ENCODE measurements at places on chromosomes 11 and 22.

GRCh38 chr11:5929571-5930368, 12.3 kb upstream of the OR56A3 start:
- no peak for DNase-seq

DNA sequence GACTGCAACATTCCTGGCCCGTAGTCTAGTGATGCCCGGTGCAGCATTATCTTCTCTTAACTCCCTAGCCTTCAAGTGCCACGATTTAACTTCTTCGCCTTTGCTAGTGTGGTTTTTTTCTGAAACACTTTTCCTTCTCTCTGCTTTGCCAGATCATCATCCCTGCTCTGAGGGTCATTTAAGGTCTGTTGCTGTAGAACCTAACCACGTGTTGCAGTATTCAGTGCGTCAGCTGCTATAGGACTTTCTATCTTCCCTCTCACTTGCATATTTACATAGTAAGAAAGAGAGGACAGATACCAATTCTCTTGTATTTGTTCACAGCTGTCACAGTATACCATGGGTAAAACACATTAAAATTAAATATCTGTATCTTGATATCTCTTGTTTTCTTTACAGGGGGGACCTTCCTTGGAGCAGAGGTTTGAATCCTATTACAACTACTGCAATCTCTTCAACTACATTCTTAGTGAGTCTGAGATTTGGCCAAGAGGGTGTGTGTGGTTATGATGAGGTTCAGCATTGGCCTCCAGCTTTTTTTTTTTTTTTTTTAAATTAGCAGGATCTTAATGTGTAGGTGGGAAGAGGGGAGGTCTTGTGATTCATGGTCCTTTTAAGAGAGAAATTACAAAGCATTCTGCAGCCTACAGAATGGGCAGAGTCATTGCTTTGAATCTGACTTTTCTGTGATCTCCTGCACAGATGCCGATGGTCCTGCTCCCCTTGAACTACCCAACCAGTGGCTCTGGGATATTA, 13.5 kb downstream of the EIF3L start:
- DNase-seq: no peak

DNA sequence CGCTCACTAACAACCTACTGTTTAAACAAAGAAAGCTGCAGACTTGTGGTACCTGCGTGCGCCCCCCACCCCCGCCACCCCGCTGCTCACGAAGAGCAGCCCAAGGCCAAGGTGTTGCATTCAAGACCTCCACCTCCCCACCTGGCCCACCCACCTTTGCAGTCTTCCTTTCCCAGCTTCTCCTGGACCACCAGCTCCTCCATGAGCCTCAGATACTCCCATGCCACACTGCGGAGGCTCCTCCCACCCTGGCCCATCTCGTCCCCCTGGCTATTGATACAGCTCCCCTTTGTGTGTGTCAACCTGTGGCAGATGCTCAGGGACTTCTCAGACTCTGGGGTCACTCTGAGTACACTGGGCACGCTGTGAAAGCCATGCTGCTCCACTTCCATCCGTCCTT, 3.9 kb downstream of the CDPF1 start:
- no peak for DNase-seq

DNA sequence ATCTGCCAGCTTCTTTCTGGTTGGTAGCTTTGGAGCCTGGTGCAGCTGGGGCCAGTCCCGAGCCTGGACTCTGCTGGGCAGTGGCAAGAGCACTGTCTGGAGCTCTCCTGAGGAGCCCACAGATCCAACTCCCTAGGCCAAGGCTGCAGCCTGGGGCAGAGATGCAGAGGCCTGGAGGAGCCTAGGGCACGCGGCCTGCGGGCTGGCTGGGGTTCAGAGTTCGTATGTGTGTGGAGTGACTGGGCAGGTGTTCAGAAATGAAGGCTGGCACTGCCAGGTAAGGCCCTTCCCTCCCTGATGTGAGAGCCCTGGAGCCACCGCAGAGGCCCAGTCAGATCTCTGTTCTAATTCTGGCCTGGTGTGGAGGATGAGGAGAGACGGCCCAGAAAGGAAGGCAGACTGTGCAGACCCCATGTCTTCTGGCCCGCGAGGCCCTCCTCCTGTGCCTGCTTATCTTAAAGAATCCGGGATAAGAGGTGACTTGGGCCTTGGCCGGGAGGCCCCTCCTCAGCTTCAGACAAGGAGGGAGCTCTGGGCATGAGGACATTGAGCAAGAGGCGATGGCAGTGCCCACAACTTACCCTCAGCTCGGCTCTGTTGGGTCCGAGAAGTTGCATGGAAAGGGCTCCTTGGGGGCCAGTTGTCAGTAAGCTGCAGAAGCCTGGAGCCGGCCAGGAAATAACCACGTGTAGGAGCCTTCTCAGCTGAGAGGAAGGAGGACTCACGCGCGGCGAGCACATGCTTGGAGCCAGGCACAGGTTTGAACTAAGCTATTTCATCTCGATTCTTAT, 62.2 kb upstream of the B3GAT1 start:
- DNase-seq: no peak

GRCh38 chr11:127632976-127633680, 632.6 kb upstream of the KIRREL3 start:
- no peak for DNase-seq

DNA sequence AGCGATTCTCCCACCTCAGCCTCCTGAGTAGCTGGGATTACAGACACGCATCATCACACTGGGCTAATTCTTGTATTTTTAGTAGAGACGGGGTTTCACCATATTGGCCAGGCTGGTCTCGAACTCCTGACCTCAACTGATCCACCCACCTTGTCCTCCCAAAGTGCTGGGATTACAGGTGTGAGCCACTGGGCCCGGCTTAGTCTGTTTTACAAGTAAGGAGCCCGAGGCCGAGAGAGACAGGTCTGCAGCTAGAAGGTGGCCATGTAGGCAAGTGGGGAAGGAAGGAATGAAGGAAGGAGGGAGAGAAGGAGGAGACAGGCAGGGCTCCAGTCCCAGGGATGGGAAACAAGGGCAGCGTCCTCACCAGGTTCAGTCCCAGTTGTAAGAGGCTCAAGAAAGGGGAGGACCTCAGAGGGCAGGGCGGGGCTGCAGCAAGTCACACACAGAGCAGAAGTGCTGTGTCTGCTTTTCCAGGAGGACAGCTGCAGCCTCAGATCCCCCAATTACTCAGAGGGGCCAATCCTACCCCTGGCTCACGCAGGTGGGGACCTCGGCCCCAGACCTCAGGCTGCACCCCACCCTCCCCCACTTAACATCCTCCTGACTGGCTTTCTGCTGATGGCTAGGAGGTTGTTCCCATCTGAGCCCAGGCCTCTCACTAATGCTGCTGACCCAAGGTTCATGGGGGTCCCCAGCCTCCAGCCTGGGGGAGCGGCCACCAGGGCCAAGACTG, 53.8 kb upstream of the PRR5 start:
- no peak for DNase-seq

DNA sequence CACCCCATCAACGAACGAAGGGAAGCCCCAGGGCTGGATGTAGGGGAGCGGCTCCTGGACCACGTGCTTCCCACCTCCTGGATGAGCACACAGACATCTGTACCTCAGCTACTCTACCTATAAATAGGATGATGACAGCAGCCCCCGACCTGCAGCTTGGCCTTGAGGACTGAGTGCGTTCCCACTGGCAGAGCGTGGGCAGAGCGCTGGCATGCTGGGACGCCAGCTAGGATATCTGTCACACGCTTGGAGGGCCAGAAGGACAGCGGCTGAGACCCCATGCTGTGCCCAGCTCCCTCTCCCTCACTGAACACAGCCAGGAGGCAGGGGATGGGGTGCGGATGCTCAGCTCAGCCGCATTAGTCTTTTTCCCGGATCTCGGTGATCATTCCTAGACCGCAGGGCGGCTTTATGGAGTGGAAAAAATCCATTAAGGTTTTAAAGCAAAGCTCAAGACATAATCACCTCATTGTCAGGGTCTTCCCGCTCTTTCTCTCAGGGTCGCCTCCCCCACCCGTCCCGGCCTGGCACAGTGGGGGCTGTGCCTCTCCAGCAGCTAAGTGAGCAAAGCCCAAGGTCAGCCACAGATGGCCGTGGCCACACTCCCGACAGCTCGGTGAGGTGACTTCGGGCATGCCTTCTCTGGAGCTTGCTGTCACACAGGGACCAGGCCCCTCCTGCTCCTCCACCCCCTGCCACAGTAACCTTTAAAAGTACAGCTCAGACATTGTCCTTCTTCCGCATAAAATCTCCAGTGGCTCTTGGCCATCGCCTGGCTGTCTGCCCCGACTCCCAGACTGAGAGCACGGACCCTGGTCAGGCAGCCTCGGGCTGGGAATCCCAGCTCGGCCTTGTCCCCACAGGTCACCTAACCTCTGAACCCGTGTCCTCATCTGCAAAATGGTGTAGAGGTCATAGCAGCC, 69.6 kb upstream of the SHISAL1 start:
- DNase-seq: no peak

DNA sequence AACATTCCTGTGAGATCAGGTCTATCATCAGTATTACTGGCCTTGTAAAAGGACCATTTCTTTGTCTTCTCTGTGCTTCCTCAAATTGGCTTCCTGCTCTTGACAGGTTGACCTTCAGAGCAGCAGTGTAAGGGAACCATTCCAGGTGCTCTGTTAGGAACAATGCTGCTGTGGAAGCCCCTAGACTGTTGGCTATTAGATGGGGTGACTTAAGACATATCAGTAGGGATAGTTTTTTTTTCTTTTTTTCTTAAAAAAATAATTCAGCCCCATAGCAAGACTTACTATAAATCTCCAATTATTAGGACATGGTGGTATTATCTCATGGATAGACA, 37.6 kb downstream of the COA4 start:
- no peak for DNase-seq

GRCh38 chr11:44623731-44624491, 58.4 kb downstream of the CD82 start:
- DNase-seq: no peak

GRCh38 chr22:38768036-38768435, 12.2 kb upstream of the SUN2 start:
- no peak for DNase-seq

- no peak for DNase-seq
These were observed 15.0 kb upstream of the WT1 start for GRCh38 chr11:32450372-32450771.

GRCh38 chr11:122277493-122277892, 161.5 kb upstream of the BLID start:
- DNase-seq: no peak

DNA sequence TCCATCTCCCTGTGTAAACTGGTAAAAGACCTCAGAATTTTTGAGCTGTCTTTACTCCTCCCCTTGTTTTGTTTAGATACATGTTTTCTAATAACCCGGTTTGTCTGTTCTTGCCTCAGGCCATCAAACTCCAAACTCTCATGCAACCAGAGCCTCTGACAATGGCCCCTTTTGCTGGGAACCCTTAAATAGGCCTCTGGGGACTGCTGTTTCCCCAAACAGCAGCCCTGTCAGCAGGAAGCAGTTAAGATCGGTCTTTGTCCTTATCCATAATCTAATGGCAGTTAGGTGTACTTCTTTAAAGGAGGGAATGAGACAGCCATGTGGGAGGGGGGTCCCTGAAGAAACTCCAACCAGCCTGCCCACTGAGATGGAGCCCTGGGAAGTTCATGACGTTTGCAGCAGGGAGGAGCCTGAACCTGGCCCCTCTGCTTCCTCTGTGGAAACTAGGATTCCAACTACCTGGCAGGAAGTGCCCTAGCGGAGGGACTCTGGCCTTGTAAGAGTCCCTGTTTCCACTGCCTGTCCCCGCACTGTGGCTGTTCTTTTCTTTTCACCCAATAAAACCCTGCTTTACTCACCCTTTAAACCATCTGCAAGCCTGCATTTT, 1354.4 kb downstream of the LRRC4C start:
- DNase-seq: no peak

- no peak for DNase-seq
These were observed 41.4 kb downstream of the MED15 start for GRCh38 chr22:20548806-20549205.

DNA sequence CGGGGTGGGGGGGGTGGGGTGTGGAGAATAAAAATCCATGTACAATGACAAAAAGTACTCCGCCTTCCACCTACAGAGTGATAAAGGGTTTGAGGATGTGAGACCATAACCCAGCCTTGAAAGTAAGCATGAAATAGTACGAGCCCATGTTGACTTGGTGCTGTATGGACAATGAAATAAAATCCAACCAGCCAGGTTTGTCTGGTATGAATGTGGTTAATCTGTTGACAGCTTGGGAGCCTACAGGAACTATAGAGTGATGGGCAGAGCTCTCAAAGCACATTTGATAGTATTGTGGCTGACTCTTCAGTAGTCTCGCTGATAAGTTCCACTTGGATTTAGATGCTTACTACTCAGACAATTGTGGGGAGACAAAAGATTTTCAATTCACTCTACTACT, 48.8 kb upstream of the CD44 start:
- DNase-seq: no peak

DNA sequence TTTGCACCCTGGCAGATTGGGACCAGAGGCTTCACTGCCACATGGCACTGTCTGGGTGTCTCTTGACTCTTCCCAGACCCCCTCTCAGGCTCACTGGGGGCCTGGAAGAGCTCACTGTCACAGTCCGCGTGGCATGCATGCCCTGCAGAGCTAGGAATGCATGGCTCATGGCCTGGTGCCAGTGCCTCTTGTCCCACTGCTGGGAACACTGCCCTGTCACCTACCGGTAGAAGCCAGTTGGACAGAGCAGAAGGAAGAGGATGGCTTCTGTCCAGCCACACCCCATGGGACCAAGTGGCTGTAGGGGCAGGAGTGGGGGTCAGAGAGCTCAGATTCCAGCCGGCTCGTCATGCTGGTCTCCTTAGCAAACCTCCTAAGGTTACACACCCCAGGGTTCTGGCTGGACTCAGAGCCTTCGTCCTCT, 29.7 kb downstream of the MB start:
- no peak for DNase-seq

DNA sequence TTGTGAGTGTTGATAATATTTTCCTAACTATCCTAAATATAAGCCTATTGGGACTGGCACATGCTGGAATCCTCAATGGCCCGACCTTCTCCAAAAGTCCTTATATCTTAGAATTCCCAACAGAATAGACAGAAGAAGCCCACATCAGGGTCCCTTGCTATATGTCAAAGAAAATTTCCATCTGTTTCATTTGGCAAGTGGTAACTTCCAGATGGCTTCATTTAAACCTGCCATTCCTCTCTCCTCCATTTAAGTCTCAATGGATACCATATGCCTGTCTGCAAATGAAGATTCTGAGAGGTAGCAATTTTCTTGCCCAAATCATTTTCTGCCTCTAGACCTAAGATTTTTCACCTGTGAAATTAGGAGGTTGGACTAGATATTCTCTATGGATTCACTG, 73.1 kb upstream of the KCNA4 start:
- DNase-seq: no peak

DNA sequence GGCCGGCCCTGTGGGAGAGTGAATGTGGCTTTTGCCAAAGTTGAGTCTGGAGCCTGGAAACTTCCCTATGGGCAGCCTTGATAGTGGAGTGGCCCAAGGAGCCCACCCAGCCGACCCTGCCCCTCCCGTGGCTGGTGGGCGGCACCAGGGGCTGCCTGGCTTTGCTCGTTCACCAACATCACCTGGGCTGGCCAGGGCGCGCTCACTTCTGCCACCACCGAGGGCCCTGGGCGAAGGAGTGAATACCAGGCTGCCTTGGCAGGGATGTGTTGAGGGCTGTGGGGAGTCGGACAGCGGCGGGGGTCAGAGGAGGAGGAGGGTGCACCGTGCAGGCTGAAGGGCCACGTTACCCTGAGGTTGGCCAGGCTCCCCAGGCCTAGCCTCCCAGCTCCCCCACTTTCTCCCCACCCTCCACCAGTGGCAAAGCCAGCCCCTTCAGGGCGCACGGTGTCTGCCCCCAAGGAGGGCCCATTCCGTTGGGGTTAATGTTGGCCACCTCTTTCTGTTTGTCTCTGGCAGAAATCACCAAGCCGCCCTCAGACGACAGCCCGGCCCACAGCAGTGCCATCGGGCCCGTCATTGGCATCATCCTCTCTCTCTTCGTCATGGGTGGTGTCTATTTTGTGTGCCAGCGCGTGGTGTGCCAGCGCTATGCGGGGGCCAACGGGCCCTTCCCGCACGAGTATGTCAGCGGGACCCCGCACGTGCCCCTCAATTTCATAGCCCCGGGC, 22.5 kb upstream of the PPP6R3 start:
- no peak for DNase-seq

All from stimulated activated CD8-positive, alpha-beta memory T cell treated with anti-CD3 and anti-CD28 coated beads, Interleukin-7, amount 100 ng/mL, for 24 hours (primary cell).